ENCODE measurements at places on chromosomes 7 and 10.

DNA sequence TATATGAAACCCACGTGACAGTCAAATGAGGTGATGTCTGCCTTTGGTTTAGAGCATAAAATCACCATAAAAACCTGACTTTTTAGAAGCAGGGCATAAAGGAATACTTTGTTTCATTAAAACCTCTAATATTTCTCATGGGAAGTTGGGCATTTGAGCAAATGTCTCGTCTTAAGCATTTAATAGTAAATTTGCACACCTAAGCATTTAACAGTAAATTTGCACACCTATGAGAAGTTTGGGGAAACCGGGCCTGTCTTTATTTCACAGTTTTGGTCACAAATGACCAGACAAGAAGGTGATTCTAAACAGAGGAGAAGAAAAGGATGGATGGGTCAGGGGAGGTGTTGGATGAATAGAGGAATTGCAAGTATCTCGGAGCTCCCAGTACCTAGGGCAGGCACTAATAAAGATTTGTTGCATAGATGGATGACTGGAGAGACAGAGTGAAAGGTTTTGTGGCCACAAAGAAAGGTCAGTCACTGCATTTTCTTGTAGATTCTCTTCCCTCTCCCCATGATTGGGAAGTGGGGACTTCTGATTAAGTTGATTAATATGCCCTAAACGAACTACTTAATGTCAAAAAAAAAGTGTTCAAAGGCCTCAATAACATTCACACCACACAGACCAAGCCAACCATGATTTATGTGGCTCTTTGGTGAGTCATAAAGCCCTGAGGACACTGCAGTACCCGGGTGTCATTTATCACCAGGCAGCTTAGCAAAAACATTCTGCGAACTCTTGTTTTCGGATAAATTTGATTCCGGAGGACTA, 158.2 kb downstream of the SPAG6 start:
- no peak for DNase-seq

DNA sequence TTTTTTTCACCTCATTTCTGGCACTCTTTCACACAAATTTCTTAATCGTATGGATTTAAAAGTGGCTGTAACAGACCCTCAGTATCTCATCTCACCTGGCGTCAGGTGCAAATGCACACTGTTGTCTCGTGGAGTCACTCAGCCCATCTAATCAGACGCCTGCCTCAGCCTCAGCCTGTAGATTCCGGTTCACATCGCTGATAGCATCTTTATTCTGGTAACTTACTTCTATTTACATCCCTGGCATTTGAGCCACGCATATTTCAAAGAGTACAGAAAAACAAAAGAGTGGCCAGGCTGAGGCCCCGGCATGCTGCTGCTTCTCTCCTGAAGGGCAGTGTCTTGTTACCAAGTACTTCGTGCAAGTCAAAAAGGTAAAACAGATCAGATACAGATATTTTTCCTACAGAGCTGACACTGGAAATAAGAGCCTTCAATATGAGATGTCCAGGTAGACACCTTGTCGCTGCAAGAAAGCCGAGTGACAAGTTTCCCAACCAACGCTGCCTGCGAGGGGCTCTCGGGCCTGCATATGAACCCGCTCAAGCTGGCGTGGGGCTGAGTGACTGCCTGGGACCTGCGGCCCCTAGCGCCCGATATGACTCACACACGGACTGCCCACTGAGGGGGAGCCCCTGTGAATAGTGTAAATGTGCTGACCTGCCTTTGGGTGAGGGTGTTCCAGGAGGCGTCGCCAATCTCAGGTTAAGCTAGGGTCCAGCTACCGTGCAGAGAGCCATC, 4.3 kb downstream of the VIPR2 start:
- DNase-seq, result no peak

- DNase-seq, result no peak
These were observed 34.9 kb upstream of the ETV1 start for GRCh38 chr7:14024406-14024805.

GRCh38 chr7:35025369-35025870, 11.9 kb downstream of the DPY19L1 start:
- no peak for DNase-seq

- no peak for DNase-seq
These were observed 37.1 kb upstream of the COMTD1 start for GRCh38 chr10:75272896-75273295.

DNA sequence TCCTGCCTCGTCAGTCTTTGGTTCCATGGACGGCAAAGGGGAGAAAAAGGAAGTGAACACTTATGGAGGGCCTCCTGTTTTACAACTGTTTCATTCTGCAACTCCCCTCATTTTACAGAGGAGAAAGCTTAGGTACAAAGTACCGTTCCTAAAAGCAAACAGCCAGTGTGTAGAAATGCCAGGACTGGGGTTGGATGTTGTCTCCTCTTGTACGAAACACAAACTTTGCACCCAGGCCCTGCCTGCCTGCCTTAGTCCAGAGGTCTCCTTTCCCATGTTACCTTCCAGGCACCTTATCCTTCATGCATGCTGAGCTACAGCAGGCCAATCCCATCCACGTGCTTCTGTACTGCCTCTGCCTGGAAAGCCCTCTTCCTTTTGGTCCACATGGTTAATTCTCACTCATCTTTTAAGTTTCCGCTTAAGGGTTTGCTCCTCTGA, 86.0 kb downstream of the ICA1 start:
- no peak for DNase-seq

- DNase-seq, result peak; percentile 18
These were observed 6.4 kb upstream of the PDCD4 start for GRCh38 chr10:110865186-110865808.

DNA sequence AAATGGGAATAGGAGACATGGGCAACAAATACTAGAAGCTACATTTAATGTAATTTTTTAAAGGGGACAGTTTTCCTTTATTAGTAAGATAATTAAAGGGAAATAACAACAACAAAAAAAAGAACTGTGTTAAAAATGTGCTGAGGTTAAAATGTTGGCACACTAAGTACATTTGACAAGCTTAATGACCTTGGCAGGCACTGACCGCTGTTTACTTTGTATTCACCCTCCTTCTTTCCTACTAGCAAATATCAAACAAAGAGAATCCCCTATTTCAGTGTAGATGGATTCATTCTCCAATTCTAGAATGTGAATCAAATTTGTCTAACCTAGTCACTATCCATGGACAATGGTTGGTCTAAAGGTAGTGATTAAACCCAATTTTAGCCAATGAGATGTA, 77.5 kb upstream of the TOMM7 start:
- DNase-seq, result no peak

GRCh38 chr10:24947304-24948097, 4.9 kb downstream of the PRTFDC1 start:
- peak; percentile 59 for DNase-seq

GRCh38 chr10:78511324-78512204, 477.9 kb downstream of the RPS24 start:
- DNase-seq, result no peak

- DNase-seq, result no peak
These were observed 552.5 kb upstream of the SORCS1 start for GRCh38 chr10:107717046-107717445.

DNA sequence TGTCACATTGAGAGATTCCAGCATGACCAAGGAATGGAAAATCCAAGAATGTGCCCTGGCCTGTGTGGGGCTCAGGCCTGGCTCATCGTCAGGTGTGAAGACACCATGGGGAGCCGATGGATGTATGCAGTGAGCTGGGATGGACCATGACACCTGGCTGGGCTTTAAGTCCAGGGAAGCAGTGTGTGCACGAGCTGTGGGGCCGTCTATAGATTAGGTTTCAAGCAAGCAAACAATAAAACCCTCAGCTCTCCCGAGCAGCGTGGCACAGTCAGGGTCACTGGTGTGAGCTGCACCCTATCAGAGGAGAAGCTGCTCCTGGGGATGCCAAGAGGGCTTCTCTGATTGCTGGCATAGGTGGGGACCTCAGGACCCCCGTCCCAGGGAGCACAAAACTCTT, 50.5 kb upstream of the DLG5 start:
- DNase-seq, result no peak

- peak; percentile 10 for DNase-seq
These were observed 49.3 kb upstream of the PARD3 start for GRCh38 chr10:34864149-34865067.

DNA sequence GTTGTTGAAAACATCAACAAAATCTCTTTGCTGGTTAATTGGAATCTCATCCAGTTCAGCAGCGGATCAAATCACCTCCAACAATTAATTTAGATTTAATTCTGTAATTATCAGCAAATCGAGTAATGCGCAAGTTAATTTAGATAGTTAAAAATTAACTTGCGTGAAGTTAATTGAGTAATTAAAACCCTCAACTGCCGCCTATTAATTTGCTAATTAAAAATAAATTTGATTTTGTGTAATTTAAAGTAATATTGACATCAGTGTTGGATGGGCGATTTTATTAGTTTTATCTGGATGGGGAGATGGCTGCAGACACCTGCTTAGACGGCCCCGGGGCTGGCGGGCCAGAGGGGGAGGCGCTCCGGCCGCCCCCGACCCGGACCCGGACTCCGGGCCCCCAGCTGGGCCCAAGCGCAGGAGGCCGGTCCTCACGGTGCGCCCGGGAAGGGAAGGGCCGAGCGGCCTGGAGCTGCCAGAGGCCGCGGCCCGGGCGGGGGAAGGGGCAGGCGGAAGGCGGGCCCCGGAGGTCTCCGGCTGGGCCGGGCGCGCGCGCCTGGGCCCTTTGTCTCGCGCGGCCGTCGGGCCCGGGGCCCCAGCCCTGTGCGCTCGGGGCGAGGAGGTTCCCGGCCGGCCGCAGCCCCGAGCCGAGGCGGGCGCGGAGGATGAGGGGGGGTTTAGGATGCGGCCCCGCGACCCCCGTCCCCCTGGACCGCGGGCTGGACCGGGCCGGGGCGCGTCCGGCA, 3.3 kb upstream of the UNCX start:
- no peak for DNase-seq

DNA sequence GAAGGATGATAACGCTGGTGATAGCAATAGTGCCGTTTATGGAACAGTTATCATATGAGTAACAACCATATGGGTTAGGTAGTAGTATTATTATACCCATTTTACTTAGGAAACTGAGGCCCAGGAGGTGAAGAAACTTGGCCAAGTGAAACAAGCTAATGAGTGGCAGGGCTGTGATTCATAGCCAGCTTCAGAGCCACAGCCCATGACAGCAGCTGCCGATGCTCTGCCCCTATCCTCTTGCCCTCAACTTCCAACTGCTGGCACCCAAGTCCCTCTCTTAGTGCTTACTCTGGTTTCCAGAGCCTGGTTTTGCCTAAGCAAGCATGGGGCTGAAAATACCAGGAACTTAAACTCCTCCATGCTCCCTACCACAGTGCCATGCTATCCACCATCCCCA, 12.3 kb downstream of the SH3PXD2A start:
- no peak for DNase-seq

DNA sequence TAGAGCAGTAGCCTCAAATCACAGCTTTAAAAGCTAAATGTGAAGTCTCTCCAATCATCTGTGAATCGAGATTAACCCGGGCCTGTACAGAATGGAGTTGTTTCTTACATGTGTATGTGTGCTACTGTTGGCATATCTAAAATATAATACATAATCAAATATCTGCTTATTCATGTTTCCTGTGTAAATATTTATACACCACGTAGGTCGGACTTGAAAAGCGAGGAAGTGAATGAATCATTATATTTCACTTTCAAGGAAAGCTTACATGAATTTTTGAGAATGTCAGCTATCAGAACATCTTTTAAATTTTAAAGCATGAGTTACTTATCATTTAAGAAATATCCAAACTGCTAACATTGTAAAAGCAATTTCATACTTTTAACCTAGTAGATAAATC, 233.3 kb downstream of the SLC25A13 start:
- peak; percentile 7 for DNase-seq

DNA sequence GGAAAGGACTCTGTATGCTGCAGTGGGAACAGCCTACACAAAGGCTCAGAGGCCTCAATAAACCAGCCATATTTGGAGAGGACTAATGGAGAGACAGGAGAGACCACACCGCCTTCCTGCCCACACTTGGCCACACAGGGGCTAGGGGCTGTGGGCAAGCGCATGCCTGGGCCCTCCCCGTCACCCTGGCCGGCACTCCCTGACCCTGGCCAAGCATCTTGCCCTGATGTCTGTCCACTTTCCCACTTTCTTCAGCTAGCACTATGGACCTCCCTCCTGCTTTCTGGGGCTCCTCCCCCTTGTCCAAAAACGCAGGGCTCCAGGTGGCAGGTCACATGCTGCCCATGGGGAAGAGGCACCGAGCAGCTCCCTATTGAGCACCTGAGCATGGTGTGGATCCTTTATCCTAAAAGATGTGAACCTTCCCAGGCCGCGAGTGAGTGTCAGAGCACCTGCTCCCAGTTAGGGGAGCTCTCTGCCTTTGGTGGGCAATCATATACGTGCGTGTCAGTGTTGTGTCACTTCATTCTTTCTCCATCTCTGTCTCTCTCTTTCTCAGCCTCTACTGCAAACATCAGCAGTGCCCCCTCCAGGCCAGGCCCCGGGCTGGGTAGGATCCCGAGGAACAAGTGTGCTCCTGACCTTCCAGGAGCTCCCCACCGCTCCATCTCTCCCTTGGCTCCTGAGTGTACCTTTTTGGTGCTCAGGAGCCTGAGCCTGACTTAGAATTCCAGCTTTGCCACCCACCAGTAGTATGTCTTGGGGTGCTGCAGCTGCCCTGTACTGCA, 74.0 kb downstream of the ZMIZ1 start:
- no peak for DNase-seq

GRCh38 chr7:130379532-130379920, 768 bp upstream of the CPA1 start:
- DNase-seq, result no peak

GRCh38 chr7:138127996-138128395, 51.7 kb downstream of the AKR1D1 start:
- no peak for DNase-seq

GRCh38 chr10:72340510-72341261, 14.0 kb downstream of the DNAJB12 start:
- DNase-seq, result peak; percentile 49

GRCh38 chr10:33302208-33302829, 32.1 kb downstream of the NRP1 start:
- DNase-seq, result no peak

- no peak for DNase-seq
These were observed 1.2 kb upstream of the AHR start for GRCh38 chr7:17297243-17297642.

DNA sequence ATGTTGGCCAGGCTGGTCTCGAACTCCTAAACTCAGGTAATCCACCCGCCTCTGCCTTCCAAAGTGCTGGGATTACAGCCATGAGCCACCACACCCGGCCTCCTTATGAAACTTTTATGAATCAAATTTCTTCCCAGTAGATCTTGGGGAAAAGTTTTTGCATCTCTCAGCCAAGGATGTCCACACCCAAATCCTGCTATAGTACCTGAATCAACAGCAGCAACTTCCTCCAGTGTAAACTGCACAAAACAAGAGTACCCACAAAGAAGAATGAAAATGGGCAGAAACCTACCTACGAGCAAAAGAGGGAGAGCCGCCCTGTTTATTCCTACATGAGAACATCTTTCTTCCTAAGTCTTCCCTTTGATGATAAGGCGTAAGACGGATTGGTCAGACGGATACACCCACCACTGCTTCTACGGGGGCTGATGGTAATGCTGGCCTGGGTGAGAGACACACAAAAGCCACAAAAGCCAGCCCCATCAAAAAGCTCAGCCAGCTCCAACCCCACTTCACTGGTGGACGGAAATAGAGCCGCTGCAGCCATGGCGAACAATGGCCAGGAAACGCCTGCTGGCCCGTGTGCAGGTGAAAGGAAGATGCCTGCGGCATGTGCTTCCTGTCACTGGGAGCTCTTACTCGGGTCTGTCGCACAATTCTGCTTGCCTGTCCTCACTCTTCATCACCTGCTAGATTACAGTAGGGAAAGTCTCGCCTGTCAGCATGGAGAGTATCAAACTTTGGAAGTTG, 10.4 kb downstream of the JCAD start:
- DNase-seq, result no peak

GRCh38 chr10:58963723-58964124, 212.7 kb upstream of the PHYHIPL start:
- no peak for DNase-seq

GRCh38 chr7:151129960-151130591, 37.4 kb downstream of the GBX1 start:
- DNase-seq, result no peak
